Fibroblast of pulmonary artery (primary cell): ENCODE measurements at places on chromosomes 7 and 10.

- DNase-seq, result no peak
Observed at GRCh38 chr7:103632005-103632639, 186.1 kb upstream of the SLC26A5 start.

DNA sequence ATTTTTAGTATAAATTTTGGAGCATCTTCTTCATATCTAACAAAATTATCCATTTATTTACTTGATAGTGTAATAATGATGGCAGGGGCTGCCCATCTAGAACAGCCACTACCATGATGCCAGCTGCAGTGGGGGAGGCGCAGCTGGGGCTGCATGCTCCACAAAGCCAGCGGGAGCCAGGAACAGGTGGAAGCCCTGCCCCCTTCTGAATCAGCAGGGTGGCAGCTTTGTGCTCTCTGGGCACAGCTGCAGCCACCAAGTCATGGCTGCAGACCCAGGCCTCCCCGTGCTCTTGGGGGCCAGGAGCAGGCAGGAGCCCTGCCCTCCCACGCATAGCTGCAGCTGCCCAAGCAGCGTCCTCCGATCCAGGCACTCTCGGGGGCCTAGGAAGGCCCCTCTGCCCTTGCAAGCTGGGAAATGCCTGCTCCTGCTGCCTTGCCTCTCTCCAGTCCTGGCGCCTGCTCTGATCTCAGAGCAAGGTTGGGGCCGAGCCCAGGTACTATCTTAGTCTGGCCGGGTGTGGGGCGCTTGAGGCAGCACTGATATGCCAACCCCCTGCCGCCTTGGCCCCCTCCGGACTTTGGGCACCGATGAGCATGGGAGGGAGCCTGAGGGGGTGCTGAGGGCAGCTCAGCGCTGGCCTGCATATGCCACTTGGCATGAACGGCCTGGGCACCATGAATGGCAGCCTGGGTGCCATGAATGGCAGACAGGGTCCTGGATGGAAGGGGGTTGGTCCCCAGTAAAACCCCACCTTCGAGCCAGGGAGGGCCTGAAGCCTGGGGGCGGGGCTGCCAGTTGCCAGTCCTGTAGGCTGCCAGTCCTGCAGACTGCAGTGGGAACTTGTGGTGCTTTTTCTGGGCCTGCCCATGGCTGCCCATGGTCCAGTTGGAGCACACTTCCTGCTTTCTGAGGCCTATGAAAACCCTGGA, 1110.8 kb upstream of the POT1 start:
- no peak for DNase-seq

- DNase-seq, result no peak
Observed at GRCh38 chr10:132580143-132580542, 42.6 kb downstream of the INPP5A start.

GRCh38 chr10:130875897-130876472, 435.5 kb downstream of the TCERG1L start:
- DNase-seq, result no peak

- DNase-seq, result peak; percentile 70
Observed at GRCh38 chr7:18515067-18515466, 19.5 kb downstream of the HDAC9 start.

DNA sequence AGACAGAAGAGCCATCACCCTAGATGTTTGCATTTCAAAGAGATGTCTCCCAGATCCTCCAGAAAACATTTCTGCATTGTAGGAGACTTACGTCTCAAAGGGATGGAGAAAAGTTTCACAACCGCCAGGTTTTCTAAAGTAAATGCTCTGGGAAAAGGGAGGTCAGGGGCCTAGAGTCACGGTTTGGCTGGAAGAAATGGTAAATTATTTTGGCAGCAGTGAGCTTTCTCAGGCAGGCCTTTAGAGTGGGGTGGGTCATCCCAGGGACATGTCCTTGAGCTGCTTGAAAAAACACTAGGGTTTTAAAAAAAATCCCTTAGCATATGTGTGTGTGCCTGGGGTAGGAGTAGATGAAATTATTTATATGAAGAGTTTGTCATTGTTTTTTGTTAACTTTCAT, 728.8 kb downstream of the TYW1 start:
- no peak for DNase-seq

DNA sequence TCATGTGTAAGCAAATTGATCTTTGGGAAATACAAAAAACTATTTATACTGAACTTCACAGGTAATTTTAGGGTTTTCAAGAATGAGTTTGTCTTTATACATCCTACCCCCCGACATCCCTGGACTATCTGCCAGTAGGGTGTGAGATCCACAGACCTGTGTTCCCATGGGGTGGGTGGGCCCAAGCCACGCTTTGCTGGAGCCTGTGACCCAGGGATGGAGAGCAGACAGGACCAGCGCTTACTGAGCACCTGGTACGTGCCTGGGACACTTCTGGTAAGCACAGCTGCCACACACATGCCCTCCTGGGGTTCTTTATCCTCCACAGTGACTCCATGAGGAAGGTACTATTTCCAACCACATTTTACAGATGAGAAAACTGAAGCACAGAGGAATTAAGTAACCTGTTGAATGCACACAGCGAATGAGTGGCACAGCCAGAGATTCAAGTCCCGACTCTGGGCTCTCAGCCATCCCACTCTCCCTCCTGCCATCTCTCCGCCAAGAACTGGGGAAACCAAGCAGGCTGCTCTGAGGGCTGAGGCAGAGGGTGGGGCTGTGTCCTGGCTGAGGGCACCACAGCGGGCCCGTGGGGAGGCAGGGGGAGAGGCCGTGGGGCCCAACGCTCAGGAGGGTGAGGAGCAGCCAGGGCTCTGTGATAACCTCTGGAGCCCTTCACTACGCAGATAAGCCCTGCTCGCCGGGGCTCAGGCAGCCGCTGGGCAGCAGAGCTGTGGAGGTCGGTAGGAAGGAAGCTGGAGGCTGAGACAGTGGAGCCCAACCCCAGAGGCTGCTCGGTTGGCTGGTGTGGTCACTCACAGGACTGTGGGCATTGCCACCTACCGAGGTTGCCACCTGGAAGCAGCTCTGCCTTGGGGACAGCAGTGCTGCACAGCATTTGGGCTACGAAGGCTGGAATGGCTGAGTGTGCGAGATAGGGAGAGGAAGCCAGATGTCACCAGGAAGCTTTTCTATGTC, 124.2 kb downstream of the ARHGAP22 start:
- DNase-seq, result no peak

DNA sequence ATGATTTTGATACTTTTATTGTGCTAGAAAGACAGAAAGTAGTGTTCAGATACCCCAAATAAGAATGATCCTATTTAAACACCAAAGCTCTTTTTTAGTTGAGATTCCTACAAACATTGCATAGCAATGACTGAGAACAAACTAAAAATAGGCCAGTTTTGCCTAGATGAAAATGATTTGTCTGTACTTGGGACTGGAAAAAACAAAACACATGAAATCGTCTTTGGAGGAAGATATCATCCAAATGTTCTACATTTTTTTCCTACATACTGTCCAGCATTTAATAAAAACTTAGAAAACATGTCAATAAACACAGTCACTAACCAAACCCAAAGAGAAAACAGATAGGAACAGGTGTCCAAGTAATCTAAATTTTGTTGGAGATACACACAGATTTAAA, 111.6 kb upstream of the MEOX2 start:
- DNase-seq, result no peak
